Stimulated activated CD8-positive, alpha-beta memory T cell treated with anti-CD3 and anti-CD28 coated beads, Interleukin-7, amount 100 ng/mL, for 24 hours (primary cell): ENCODE measurements at places on chromosomes 5 and 9.

DNA sequence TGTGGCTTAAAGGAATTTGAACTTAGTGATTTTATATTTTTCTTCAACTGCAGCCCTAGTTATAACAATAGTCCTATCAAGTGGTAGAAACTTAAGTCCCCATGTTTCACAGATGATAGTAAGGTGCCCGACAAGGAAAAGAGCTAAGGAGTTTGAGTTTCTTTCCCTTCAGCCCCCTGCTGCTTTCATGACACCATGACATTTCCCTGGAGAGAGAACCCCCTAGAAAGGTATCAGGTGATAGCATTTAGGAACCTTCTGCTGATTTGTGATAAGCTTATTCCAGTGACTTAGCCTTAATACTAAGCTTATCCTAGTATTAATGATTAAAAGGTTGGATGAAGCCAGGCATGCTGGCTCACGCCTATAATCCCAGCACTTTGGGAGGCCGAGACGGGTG is 623.8 kb upstream of the TYRP1 start:
- no peak for DNase-seq

GRCh38 chr5:34682926-34683623 is 26.9 kb downstream of the RAI14 start:
- DNase-seq, result no peak

GRCh38 chr9:117744369-117744768 is 40.2 kb downstream of the TLR4 start:
- DNase-seq, result no peak

DNA sequence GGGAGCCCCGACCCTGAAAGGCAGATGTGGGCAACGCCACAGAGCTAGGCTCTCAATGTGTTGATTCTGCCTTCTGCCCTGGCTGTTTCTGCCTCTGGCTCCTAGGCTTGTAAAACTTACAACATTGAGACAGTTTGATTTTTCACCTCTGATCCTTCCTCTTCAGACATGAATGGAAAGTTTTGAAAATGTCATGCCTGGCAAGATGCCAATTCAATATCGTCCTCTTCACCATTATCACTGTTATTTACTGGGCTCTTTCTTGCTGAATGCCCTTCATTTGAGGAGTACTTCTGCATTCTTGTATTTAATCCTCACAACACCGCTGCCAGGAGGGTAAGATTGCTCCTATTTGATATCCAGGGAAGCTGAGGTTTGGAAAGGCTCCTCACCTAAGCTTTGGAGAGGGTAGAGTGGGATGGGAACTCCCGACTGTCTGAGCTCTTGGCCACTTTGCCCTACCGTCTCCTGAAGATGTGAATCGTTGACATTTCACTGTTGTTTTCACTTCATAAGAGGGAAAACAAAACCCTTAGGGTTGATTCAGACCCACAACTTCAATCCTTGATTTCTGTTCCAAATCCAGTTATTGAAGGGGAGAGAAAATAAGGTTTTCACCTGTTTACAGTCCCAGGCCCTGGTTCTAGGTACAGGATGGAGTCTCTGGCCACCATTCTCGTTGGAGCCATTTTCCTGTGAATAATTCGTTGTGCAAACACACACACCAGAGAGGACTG is 12.7 kb upstream of the FGF1 start:
- no peak for DNase-seq

- no peak for DNase-seq
Measured at GRCh38 chr5:154850255-154851062, at the start of gene FAXDC2. Gene FAXDC2 (minus strand): TSS chr5:154850603. CDS start chr5:154838178, 12,425 bp downstream.

- no peak for DNase-seq
Measured at GRCh38 chr5:92741906-92742305, 839.1 kb downstream of the NR2F1-AS1 start.

GRCh38 chr9:32171339-32171738 is 213.1 kb upstream of the ACO1 start:
- DNase-seq, result no peak

DNA sequence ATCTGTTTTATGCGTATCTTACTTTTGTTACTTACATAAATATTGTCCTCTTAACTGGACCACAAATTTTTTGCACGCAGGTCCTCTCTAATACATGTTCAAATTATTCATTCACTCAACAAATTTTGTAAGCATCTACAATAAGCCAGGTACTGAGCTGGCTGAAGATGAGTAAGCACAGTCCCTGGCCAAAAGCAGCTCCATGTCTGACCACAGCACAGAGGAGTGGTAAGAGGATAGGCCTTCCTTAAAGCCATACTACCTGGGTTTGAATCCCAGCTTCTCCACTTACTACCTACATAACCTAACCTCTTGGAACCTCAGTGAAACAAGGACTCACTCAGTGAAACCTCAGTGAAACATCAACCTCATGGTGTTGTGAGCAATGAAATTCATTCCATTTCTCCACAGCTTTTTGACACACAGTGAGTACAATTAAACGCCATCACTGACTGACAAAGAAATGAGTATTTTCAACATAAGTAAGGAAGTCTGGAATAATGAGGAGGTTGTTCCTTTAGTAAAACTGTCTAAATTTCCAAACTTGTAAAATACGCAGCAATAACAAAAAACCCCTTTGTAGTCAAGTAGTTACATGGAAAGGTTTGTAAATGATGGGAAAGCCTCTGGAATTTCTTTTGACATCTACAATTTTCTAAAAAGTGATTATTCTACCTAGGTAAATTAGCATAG is 15.0 kb downstream of the PTAR1 start:
- no peak for DNase-seq

DNA sequence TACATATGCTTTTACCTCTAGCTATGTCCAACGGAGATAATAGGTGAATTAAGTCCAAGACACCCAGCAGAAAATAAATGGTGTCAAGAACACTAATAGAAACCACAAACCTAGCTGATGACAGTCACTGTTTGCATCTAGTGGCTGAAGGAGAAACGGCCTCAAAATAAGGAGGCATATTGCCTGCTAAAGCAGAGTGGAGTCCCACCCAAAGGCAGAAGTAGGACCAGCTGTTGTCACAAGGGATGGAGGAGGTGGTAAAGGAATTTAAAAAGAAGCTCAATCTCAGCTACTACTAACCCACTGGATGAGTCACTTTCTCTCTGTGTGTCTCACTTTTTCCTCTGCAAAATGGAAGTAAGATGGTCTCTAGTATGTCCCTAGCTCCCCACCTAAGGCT is 224.3 kb downstream of the GRIA1 start:
- no peak for DNase-seq

- DNase-seq, result no peak
Measured at GRCh38 chr5:81068635-81069034, 108.5 kb downstream of the RASGRF2 start.
